Stimulated activated CD4-positive, alpha-beta T cell treated with anti-CD3 and anti-CD28 coated beads, Interleukin-1b, Interleukin-23, amount 100 ng/mL, for 1 hour (primary cell): ENCODE measurements at places on chromosomes 7 and 10.

GRCh38 chr10:35379226-35380137 lies 43.2 kb downstream of the CCNY start:
- DNase-seq, result no peak

DNA sequence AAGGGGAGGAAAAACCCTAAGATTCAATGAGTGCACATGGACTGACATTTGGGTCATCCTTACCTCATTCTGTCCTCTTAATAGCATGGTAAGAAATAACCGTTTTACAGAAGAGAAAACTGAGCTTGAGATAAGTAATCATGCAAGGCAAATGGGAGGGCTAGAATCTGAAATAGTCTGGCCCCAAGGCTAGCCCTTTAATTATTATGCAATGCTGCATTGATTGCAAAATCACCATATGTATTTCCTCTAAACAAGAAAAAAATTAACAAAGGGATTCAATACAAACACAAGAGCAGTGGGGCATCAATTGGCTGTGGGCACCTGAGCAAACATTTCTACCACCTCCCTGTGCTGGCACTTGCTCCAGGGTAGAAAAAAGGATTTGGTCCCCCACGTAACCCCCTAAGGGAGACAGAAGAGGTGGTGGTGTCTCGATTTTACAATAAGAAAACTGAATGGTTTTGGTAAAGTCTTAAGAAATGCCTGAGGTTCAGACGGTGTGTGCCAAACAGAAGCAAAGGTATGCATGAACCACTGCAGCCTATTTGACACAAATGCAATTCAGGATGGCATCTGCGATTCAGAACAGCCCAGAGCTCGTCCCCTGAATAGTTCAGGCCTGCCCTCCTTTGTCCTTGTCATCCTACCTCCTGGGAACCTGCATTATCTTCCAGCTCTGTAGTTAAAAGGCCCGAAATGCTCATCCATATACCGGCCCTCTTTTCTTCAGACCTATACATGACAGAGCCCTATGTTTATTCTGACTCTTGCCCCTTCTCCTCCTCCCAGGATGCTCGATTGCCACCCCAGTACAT lies 23.6 kb downstream of the PIP4K2A start:
- DNase-seq, result no peak

- no peak for DNase-seq
Observed at GRCh38 chr10:65358565-65358964, 1567.3 kb upstream of the LRRTM3 start.

DNA sequence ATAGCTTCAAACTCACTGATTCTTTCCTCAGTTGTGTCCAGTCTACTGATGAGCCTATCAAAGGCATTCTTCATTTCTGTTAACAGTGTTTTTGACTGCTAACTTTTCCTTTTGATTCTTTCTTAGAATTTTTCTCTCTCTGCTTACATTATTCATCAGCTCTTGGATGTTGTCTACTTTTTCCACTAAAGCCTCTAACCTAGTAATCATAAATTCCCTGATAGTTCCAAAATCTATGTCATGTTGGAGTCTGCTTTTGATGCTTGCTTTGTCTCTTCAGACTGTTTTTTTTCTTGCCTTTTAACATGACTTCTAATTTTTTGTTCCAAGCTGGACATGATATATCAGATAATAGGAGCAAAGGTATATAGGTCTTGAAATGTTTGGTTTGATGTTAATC lies 78.0 kb downstream of the ADAM22 start:
- DNase-seq, result no peak

- DNase-seq, result no peak
Observed at GRCh38 chr7:73682745-73683055, 553 bp downstream of the DNAJC30 start.

GRCh38 chr7:84149573-84149972 lies 45.0 kb downstream of the SEMA3A start:
- DNase-seq, result no peak

GRCh38 chr7:105426606-105427146 lies 38.0 kb upstream of the SRPK2 start:
- DNase-seq, result no peak

DNA sequence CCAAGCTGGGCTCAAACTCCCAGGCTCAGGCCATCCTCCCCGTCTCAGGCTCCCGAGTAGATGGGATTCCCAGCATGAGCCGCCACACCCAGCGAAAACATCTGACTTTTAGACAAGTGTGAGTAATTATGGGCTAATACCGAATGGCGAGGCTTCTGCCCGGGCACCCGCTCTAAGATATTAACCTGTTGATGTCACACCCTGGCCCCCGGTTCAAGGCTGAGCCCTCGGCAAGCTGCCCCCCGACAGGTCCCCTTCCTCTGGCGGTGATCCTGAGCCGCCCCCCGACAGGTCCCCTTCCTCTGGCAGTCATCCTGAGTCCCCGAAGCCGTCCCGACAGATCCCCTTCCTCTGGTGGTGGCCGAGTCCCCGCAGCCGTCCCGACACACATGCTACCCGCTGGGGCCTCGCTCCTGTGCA lies 5.2 kb downstream of the PSMG3 start:
- DNase-seq, result no peak

- no peak for DNase-seq
Observed at GRCh38 chr10:24448351-24448999, 239.5 kb downstream of the KIAA1217 start.

DNA sequence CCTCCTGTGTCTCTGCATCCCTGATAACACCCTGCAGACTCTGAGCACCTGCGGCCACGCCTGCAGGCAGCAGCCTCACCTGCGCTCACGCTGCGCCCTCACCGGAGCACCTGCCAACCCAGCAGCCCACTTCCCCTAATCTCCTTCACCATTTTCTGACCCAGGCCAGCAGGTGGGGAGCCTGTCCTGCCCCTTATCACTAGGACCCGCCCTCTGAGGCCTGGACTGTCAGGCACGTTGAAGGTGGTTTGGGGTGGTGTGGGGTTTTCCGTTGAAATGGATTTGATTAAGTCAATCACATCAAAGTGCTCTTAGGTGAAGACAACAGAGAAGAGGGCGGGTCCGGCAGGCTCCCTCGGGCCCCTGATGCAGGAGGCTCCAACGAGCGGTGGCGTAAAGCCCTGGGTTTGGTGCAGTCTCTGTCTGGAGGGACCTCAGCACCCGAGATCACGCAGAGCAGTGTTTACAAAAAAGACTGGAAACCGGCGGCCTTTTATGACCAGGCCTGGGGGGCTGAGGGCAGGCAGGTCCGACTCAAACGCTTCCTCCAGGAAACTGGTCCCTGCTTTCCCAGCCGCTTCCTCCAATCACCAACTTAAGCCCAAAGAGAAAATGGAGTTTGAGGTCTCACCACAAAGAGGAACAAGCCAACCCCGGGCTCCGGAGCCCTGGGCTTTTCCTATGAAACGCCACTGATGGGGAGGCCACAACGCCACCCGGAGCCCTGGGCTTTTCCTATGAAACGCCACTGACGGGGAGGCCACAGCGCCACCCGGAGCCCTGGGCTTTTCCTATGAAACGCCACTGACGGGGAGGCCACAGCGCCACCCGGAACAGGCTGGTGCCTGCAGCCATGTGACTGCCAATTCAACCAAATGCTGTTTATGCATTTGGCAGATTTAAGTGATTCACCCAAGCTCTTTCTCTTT lies 45.5 kb downstream of the DPYSL4 start:
- no peak for DNase-seq

DNA sequence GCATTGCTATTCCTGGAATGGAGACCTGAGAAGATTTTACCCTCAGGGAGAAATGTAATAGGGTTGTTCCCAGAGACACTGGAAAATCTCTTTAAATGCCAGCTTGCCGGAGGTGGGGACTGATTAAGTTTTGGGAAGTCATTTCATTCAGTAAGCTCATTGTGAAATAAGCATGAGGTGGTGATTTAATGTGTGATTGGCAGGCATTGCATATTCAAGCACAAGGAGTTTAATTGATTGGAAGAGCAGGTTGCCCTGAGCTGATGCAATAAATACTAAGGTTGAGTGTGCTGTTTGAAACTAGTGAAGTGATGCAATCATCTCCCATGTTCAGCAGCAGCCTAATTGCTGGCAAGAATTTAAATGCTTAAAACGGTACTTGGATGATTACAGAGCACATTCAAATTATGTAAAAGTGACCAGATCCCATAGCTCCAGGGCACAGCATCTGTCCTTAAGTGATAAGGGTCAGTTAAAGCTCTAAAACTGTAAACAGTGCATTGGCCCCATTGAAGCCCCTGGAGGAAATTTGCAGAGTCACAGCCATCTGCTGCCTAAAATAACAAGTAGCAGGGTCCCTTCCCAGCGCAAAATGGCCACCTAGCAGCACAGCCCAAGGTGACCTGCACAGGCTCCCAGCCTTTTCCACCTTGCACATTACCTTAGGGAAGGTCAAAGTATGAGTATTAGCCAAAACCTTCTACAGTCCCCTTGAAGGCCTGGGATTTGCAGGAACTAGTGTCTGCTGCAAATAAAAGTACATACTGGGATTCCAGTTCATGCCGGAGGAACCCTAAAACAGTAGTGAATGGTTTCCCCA lies 92.1 kb downstream of the CCDC71L start:
- DNase-seq, result no peak

DNA sequence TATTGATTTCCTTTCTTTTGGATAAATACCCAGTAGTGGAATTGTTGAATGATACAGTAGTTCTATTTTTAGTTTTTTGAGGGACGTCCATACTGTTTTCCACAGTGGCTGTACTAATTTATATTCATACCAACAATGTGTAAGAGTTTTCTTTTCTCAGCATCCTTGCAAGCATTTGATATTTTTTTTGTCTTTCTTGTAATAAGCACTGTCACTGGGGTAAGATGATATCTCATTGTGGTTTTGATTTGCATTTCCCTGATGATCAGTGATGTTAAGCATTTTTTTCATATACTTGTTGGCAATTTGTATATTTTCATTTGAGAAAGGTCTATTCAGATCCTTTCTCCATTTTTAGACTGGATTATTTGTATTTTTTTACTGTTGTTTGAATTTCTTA lies 308.7 kb downstream of the PTEN start:
- no peak for DNase-seq

DNA sequence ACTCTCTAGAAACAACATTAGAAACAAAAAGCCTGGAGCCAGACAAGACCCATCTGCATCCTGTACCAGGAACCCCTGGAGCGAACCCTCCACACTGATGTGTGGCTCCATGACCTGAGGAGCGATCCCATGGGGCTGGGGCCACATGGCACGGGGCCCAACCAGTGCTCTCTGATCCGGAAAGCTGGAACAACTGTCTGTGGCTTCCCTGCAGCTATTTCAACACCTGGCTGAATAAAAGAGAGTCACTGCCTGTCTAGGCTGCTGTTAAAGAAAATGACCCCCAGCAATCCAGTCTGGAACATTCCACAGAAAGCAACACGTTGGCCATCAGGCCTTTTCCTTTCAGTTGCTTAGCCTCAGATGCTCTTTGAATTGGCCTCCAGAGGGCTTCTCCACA lies 20.9 kb downstream of the UROS start:
- DNase-seq, result no peak

DNA sequence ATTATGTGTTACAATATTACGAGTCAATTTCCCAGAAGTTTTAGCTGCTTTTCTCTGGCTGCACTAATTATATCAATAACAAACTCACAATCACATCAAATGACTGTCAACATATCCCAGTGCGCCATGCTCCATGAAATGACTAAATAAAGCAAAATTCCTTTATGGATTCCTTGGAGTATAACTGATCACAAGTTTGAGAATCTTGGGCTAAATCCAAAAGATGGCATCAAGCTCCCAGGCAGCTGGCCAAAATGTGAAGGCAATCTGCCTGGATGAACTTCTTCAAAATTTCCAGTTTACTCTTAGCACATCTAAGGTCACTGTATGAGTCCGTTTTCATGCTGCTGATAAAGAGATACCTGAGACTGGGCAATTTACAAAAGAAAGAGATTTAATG lies 210.8 kb downstream of the CCSER2 start:
- no peak for DNase-seq

DNA sequence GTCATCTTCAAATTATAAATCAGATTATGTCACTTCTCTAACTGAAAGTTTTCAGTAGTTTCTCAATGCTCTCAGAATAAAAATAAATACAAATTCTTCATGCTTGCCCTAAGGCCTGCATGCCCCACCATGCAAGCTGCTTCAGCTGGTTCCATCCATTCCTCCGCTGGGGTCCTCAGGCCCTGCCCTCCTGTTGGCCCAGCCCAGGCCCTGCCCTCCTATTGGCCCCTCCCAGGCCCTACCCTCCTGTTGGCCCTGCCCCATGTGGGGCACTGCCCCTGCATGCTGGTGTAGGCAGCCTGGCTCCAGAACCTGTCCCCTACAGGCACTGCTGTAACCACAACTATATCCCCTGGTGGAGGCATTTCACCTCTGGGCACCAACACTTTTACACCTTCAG lies 109.3 kb upstream of the TCERG1L start:
- DNase-seq, result no peak
